ENCODE measurements at places on chromosomes 16 and 17. TPM values are rescaled to one million over a fixed set of nuclear protein-coding genes. Genes with fewer than 3 reads are reported as not detected.

The TMC6 gene
- 203 TPM for polyA plus RNA-seq

The CDT1 gene
- 3.1 TPM for polyA plus RNA-seq

DNA sequence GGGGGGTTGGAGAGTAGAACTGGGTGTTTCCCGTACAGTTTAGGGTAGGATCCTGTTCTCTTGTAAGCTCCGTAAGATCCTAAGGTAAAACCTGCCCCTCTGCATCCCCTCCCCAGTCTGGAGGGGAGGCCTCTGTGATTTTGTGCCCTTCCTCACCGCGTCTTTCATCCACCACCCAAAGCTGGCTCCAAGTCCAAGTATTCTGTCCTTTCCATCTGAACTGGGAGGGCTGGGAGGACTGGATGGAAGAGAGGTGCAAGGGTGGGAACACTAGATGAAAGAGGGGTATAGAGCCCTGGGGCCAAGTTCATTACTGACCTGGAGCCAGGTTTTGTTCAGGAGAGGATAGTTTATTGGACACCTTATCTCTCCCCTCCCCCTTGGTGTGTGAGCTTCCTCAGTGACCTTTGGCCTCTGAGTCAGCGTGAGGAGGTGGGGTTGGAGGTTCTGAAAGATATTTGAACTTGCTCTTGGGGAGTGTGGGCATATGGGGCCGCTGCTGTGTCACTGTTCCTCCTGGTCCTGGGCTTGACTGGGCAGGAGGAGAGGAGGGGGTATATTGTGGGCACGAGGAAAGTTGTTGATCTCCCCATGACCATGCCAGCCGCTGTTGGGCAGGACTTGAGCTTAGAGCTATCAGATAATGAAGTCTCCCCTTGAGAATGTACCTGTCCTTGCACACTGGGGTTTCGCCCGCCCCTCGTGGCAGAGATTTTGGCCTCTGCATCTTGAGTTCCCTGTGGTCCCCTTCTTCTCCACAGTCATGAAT, 1.6 kb downstream of the LASP1 start:
- H3K27me3 ChIP-seq = peaks cover 27% of the 10 kb centered on the region
- H3K36me3 ChIP-seq = no peaks in the 10 kb centered on the region

DNA sequence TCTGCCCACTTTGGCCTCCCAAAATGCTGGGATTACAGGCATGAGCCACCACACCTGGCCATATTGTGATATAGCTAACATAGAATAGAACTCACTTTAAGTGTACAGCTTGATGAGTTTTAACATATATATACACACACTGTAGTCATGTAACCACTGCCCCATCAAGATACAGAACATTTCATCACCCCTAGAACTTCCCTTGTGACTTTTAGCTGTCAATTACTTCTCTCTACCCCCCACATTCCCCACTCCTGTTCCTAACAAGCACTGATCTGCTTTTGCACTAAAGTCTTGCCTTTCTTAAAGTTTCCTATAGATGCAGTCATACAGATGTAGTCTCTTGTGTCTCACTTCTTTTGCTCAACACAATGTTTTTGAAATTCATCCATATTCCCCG, 93.1 kb downstream of the PITPNC1 start:
- no peak overlapping the region for H3K4me3 ChIP-seq
- H3K36me3 ChIP-seq = peaks cover 3% of the 10 kb centered on the region
- DNase-seq = no peak
- peak overlapping the region; percentile 58 for H3K27ac ChIP-seq
- peaks cover 72% of the 10 kb centered on the region for H3K4me1 ChIP-seq

The CRYM gene
- polyA plus RNA-seq = not detected

The KRT31 gene
- not detected for polyA plus RNA-seq

- H3K27ac ChIP-seq = peak overlapping the region; percentile 52
- peaks cover 4% of the 10 kb centered on the region for H3K36me3 ChIP-seq
- H3K4me1 ChIP-seq = peaks cover 6% of the 10 kb centered on the region
- DNase-seq = no peak
Measured at GRCh38 chr17:76337413-76337777, 16.3 kb downstream of the PRPSAP1 start.

Data from immature natural killer cell (primary cell).